T-cell (primary cell): ENCODE measurements at places on chromosomes 6 and 20.

DNA sequence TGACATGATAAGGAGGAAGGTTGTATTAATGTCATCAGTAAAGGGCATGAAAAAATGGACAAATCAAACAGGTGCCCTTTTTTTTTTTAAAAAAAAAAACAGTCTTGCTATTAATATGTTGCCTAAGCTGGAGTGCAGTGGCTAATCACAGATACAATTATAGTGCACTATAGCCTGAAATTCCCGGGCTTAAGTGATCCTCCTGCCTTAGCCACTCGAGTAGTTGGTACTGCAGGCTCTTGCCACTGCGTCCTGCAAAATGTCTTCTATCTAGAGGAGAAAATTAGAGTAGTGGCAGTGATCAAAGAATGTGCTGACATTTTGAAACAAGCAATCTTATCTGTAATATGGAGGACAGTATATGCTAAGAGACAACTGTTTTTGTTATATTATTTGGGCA, 127.7 kb downstream of the ASCC3 start:
- no peaks in the 10 kb centered on the region for H3K4me1 ChIP-seq
- DNase-seq: no peak
- H3K4me3 ChIP-seq: no peak overlapping the region
- H3K36me3 ChIP-seq: peaks cover 5% of the 10 kb centered on the region

DNA sequence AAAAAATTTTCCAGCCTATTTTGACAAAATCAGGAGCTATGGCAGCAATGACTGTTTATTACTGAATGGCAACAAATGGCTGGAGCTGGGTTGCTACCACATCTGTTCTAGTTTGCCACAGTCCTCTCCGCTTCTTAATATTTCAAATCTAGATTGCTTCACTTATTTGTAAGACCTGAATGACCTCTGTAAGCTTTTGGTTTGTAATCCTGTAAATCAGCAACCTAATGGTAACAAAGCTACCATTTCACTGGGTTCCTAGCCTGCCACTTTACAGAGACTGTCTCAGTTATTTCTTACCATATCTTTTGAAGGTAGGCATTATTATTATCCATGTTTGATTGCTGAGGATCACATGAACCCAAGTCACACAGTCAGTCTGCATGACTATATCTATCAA, 15.4 kb downstream of the ZNFX1 start:
- no peaks in the 10 kb centered on the region for H3K27me3 ChIP-seq
- H3K4me3 ChIP-seq: no peak overlapping the region
- H3K4me1 ChIP-seq: peaks cover 10% of the 10 kb centered on the region
- H3K36me3 ChIP-seq: peaks cover 80% of the 10 kb centered on the region

GRCh38 chr20:34061695-34062094, 50.3 kb downstream of the EIF2S2 start:
- no peak overlapping the region for H3K4me3 ChIP-seq
- H3K36me3 ChIP-seq: peaks cover 21% of the 10 kb centered on the region
- no peaks in the 10 kb centered on the region for H3K27me3 ChIP-seq

DNA sequence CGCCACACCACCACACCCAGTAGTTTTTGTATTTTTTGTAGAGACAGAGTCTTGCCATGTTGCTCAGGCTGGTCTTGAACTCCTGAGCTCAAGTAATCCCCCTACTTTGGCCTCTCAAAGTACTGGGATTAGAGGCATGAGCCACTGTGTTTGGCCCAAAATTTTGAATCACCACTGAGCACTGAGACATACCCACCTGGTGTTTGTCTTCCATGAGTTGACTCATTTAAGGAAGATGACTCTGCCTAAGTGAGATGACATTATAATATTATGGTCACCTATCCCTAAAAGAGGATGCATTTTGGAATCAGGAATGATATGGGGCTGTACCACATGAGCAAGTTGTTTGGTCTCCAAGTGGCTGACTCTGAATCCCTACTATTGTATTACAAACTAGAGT, 54.6 kb upstream of the RNF217 start:
- no peaks in the 10 kb centered on the region for H3K36me3 ChIP-seq
- no peaks in the 10 kb centered on the region for H3K27me3 ChIP-seq
- no peak overlapping the region for H3K4me3 ChIP-seq
- H3K4me1 ChIP-seq: no peaks in the 10 kb centered on the region
- no peak overlapping the region for H3K27ac ChIP-seq

DNA sequence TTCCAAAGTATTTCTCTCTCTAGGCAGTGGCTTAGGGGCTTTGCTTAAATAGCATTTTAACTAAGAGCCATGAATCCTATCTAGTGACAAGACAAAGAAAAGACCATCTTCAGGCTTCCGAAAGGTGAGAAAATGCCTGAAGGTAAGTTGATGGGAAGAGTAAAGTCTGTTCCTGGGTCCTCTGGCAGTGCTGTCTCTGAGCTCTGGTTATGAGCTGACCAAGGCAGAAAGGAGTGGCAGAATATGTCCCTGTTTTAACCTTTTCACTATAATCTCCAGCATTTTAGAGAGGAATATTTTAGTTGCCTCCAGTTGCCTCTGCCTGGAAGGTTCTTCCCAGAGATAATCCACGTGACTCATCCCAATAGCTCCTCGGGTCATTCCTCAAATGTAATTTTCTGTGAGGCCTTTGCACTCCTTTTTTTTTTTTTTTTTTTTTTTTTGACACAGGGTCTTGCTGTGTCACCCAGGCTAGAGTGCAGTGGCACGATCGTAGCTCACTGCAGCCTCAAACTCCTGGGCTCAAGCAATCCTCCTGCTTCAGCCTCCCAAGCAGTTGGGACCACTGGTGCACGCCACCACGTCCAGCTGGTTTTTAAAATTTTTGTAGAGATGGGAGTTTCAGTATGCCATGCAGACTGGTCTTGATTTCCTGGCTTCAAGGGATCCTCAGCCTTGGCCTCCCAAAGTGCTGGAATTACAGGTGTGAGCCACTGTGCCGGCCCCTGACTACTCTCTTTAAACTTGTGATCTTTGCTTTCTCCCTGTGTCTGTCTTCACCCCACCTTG, 3.7 kb upstream of the ARMH2 start:
- no peak for DNase-seq
- no peak overlapping the region for H3K4me3 ChIP-seq
- no peaks in the 10 kb centered on the region for H3K27me3 ChIP-seq
- H3K4me1 ChIP-seq: no peaks in the 10 kb centered on the region
- peaks cover 46% of the 10 kb centered on the region for H3K36me3 ChIP-seq
- H3K27ac ChIP-seq: no peak overlapping the region

DNA sequence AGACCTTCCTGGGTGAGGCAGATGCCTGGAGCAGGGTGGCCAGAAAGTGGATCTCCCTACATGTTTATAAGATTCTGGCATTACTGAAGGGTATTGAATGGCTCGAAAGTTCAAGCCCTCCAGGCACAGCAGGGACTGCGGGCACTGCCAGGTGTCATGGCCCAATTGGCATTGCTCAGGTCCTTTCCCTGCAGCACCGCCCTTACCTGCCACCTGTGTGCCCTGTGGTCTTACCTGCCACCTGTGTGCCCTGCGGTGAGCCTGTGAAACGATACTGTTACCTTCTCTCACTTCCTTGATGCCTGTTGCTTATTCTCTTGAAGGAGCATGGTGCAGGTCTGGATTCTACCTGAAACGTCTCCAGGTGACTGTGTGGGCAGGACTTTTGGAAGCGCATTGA, 32.2 kb downstream of the SMOC2 start:
- H3K36me3 ChIP-seq: no peaks in the 10 kb centered on the region
- no peak overlapping the region for H3K4me3 ChIP-seq
- H3K27ac ChIP-seq: no peak overlapping the region
- no peaks in the 10 kb centered on the region for H3K27me3 ChIP-seq
- no peak for DNase-seq
- no peaks in the 10 kb centered on the region for H3K4me1 ChIP-seq
